ENCODE measurements at places on chromosomes 1 and 21.

GRCh38 chr21:40837456-40837855, 9.5 kb downstream of the DSCAM start:
- no peak for DNase-seq

DNA sequence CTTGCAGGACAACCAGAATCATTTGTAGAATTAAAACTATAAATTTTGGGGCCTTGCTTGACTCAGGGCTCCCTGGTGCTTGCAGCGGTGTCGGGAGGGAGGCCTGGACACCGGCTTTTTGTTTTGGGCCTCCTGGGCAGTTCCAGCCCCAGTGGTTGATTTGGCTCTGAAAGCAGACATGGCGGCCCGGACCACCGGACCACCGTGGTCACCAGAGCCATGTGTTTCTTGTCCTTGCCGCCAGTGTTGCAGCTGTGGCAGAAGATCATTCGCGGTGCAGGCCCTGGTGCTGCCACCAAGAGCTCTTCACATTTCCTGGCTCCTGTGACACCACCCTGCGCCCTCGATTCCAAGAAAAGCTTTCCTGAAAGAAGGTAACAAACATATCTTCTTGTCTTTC, 484.8 kb downstream of the BRINP3 start:
- DNase-seq, result no peak

DNA sequence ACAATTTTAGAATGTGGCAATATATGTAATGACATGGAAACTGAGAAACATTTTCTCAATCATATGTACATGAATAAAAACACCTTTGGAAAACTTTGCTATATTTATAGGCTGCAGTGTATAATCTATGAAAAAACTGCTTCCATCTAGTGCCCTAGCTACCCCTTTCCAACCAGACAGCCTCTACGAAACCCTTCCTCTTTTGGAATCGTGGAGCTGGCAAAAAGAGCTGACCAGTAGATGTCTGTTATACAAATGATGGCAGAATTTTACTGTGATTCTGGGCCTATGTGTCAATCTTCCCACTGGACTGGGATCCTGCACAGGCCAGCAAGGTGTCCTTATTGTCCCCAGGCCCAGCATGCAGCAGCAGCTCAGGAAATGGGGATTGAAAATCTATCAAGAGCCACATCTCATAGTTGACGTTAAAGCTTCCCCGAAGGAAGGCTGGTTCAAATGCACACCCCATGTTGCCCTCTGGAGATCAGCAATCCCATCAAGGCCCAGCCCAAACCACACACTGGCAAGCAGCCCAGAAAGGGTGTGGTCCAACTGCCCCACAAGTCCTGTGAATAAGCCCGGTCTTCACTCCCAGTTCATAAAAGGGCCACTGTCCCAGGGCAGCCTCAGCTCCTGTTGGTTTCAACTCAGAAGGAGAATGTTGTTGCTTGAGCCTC, 8.8 kb upstream of the FAM20B start:
- DNase-seq, result no peak

DNA sequence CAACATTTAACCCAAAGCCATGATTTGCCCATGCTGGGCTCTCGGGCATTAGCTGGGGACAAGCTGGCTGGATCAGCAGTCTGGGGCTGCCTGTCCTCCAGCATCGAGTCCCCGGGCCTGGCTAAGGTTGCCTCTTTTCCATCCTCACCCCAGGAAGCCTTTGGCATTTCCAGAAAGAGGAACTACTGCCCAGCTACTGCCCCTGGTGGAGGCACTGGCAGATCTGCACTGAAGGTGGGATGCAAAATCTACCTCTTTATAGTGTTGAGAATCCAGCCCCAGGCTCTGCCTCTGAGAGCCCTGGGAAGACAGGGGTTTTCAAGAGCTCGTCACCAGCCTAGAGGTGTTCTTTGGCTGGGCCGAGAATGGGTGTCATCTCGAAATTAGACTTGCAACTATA, 635.9 kb downstream of the MATN1 start:
- no peak for DNase-seq

DNA sequence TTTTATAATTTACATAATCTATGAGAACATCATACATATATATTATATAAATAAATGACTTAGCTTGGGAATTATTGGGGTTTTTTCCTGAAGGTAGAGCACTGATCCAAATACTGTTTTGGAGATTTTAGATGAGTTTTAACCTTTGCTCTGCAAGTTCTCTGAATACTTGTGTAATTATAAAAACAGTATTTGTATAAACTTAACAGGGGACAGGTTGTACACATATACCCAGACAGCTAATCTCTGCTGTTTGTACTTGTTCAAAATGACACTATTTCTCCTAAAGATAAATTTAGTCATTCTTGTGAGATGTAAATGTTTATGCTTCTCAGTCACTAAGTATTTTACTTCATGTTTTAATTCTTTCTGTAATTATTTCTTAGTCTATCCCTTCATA, 8.7 kb downstream of the AGL start:
- DNase-seq, result no peak

- no peak for DNase-seq
These were observed 174.6 kb downstream of the KCNK2 start for GRCh38 chr1:215256936-215257679.

All from muscle of arm (tissue), 14 donors.